ENCODE measurements at places on chromosomes 4 and X. TPM values are rescaled to one million over a fixed set of nuclear protein-coding genes. Genes with fewer than 3 reads are reported as not detected.
A peak's percentile ranks its signal among the peaks of the same experiment; 100 is the strongest.

- DNase-seq, result no peak
Observed at GRCh38 chr4:155881555-155881954, 15.5 kb upstream of the ASIC5 start.

OTC gene
- 1.2 TPM for total RNA-seq

- DNase-seq, result no peak
Observed at GRCh38 chr4:185190306-185190856, 13.4 kb downstream of the CFAP97 start.

JAKMIP1 gene
- not detected for total RNA-seq

- DNase-seq, result peak; percentile 43
Observed at GRCh38 chr4:153151535-153152455, 52.4 kb upstream of the TRIM2 start.

- no peak for DNase-seq
Observed at GRCh38 chr4:171239196-171239595, 574.0 kb upstream of the GALNTL6 start.

- no peak for DNase-seq
Observed at GRCh38 chrX:21503593-21503992, 129.4 kb downstream of the CNKSR2 start.

- no peak for DNase-seq
Observed at GRCh38 chrX:20529711-20530110, 263.0 kb upstream of the RPS6KA3 start.

- DNase-seq, result peak; percentile 73
Observed at GRCh38 chr4:76035799-76036380, at the start of gene CXCL11. CXCL11 (minus strand) TSS chr4:76036070; CDS start chr4:76035987, 83 bp downstream.

NOX1 gene
- total RNA-seq, result not detected

Data from lung microvascular endothelial cell (primary cell).